Spinal cord (tissue), 10 donors: ENCODE measurements at places on chromosomes 16 and 17. TPM values are rescaled to one million over a fixed set of nuclear protein-coding genes. Genes with fewer than 3 reads are reported as not detected.

The GAS2L2 gene
- total RNA-seq: 0.69 TPM

The TPSG1 gene
- not detected for total RNA-seq

The CPPED1 gene
- 13.3 TPM for total RNA-seq

The EZH1 gene
- total RNA-seq: 42.5 TPM

The SLC38A8 gene
- total RNA-seq: 0.28 TPM

The KRTAP2-1 gene
- not detected for total RNA-seq

The SOX15 gene
- total RNA-seq: 6.8 TPM

The CD300A gene
- 8.4 TPM for total RNA-seq

The PRDM7 gene
- total RNA-seq: not detected

The KRTAP4-4 gene
- not detected for total RNA-seq

DNA sequence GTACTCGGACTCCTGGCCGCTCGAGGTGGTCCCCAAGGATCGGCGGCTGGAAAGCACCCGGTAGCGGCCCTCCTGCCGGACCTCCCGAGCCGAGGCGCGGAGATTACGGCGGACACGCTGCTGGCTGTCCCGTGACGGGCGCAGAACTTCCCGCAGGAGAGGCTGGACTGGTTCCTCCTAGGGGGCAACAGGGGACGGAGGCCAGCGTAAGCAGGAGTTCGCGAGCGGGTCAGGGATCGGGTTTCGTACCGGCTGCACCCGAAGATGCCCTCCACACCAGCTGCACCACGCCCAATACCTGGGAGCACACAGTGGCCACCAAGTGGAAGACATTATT is 341 bp downstream of the SLC7A6OS start:
- H3K27ac ChIP-seq: peak overlapping the region; percentile 86
- peaks cover 20% of the 10 kb centered on the region for H3K4me1 ChIP-seq
- peaks cover 29% of the 10 kb centered on the region for H3K36me3 ChIP-seq
- H3K27me3 ChIP-seq: no peaks in the 10 kb centered on the region
- H3K4me3 ChIP-seq: peak overlapping the region; percentile 68
- DNase-seq: no peak

- H3K36me3 ChIP-seq: peaks cover 61% of the 10 kb centered on the region
- no peak for DNase-seq
- H3K4me3 ChIP-seq: no peak overlapping the region
- no peaks in the 10 kb centered on the region for H3K27me3 ChIP-seq
- H3K27ac ChIP-seq: no peak overlapping the region
These were observed 53.2 kb downstream of the NDEL1 start for GRCh38 chr17:8488901-8489300.

GRCh38 chr17:48162306-48162934 is 54.9 kb downstream of the SNX11 start:
- H3K4me1 ChIP-seq: peaks cover 18% of the 10 kb centered on the region
- DNase-seq: no peak
- H3K4me3 ChIP-seq: no peak overlapping the region

DNA sequence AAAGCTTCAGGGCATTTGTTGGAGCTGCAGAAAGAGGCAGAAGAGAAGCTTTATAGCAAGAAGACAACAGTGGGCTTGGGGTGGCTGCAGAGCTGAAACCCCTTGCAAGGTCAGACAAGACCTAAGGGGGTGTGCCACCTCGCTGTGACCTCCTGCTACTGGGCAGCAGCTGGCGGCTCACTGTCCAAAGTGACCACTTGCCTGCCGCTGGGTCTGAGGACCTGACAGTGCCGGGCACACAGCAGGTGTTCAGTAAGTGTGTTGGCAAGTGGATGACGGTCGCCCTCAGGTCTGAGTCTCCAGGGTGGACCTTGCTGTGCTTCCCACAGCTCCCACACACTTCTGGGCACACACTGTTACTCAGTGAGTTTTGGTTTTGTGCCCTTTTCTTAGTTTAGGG is 336.5 kb downstream of the C16orf95 start:
- no peak for DNase-seq
- peaks cover 3% of the 10 kb centered on the region for H3K27me3 ChIP-seq
- peaks cover 9% of the 10 kb centered on the region for H3K4me1 ChIP-seq
- no peaks in the 10 kb centered on the region for H3K36me3 ChIP-seq
- no peak overlapping the region for H3K4me3 ChIP-seq

DNA sequence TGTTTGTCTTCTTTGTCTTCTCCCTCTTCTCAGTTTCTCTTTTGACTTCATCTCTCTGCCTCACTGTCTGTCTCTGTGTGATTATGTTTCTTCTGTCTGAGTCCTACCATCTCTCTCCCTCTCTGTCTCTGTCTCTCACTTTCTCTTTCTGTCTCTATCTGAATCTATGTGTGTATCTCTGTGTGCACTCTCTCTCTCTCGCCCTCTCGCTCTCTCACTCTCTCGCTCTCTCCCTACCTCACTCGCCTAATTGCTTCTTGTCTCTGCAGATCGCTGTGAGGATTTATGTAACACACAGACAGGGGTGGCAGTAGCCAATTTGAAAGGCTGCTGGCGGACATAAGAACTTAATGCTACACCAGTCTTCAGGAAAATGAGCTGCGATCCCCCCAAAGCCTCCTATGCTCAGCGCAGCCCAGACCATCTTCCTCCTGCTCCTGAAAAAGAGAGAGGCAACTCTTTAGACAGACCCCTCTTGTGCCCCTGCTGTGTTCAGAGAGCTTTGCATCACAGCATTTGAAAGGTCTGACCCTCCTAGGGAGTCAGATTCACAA is 140.9 kb downstream of the CCT6B start:
- H3K27me3 ChIP-seq: peaks cover 3% of the 10 kb centered on the region
- H3K4me1 ChIP-seq: peaks cover 15% of the 10 kb centered on the region
- no peak overlapping the region for H3K27ac ChIP-seq
- DNase-seq: no peak

GRCh38 chr17:56960596-56961538 is at the start of gene COIL:
COIL (minus strand) TSS chr17:56961050; CDS start chr17:56961019, 31 bp downstream.
- H3K27ac ChIP-seq: peak within 1 kb of the TSS; percentile 90
- no peaks in the 10 kb centered on the region for H3K27me3 ChIP-seq
- peak; percentile 92 for DNase-seq
- peaks cover 13% of the 10 kb centered on the region for H3K4me1 ChIP-seq

GRCh38 chr17:41621916-41622315 is 2.5 kb downstream of the KRT17 start:
- no peak overlapping the region for H3K4me3 ChIP-seq
- no peaks in the 10 kb centered on the region for H3K27me3 ChIP-seq
- DNase-seq: no peak
- no peaks in the 10 kb centered on the region for H3K36me3 ChIP-seq
- H3K4me1 ChIP-seq: peaks cover 5% of the 10 kb centered on the region

- no peak overlapping the region for H3K27ac ChIP-seq
- DNase-seq: no peak
- H3K27me3 ChIP-seq: no peaks in the 10 kb centered on the region
- no peak overlapping the region for H3K4me3 ChIP-seq
- no peaks in the 10 kb centered on the region for H3K4me1 ChIP-seq
These were observed 33.1 kb downstream of the CHCT1 start for GRCh38 chr17:60455378-60455777.

DNA sequence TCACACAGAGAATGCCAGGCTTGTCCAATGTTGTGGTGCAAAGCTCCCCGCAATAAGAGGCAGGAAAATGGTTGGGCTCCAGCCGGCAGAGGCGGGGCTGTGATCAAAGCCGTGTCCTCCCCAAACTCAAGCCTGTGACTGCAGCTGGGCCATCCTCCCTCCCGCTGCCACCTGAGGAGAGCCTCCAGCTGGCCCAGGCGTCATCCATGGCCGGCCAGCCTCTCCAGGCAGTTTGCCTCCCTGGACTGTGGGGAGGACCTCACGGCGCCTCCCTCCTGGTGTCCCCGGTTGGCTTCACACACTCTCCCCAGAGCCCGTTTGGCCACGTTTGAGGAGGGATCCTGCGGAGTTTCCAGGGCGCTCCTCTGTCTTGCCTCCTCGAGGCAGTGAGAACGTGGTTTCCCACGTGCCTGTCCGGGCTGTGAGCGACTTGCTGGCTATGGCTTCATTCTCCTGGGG is 134.1 kb downstream of the IRF8 start:
- peaks cover 4% of the 10 kb centered on the region for H3K27me3 ChIP-seq
- peak overlapping the region; percentile 20 for H3K27ac ChIP-seq
- H3K4me3 ChIP-seq: no peak overlapping the region
- H3K36me3 ChIP-seq: no peaks in the 10 kb centered on the region
- no peak for DNase-seq
- H3K4me1 ChIP-seq: peaks cover 46% of the 10 kb centered on the region

DNA sequence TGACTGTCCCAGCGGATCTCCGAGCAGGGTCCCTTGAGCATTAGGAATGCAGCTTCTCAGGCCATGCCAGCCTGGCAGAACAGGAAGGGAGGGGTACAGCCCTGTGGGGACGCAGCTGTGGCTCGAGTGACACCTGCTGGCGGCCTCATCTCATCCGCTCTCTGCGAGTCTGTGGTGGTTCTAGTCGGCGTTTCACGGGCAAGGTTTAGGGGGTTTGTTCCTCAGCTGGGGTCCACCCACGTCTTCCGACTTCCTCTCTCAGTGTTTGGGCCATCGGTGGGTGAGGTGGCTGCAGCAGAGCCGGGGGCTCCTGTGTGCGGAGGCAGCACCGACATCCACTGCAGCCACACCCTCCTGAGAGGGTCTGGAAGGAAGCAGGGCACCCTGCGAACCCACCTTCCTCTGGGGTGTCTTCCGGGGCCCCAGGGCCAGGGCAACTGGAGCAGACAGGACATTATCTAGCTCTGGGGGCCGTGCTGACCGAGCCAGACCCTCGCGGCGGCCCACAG is 33.3 kb downstream of the JPH3 start:
- H3K27me3 ChIP-seq: no peaks in the 10 kb centered on the region
- H3K27ac ChIP-seq: no peak overlapping the region
- peaks cover 23% of the 10 kb centered on the region for H3K4me1 ChIP-seq
- peak; percentile 85 for DNase-seq

GRCh38 chr16:87835882-87836331 is 33.4 kb downstream of the SLC7A5 start:
- peaks cover 16% of the 10 kb centered on the region for H3K4me1 ChIP-seq
- no peak for DNase-seq
- no peak overlapping the region for H3K27ac ChIP-seq

DNA sequence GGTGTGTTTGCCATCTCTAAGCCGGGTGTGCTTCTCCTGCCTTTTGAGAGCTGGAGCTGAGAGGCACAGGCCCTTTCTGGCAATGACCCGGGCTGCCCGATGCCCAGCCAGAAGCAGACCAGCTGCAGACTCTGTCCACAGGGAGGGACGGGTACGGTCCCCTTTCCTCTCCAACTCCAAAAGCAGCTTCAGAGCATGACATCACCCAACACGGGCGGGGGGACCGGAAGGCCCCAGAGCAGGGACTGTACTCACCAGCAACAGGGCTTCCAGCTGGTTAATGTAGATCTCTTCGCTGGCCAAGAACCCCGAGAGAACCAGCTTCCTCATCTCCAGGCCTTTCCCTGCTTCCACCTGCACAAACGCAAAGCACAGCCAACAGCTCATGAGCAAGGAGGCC is 79.4 kb downstream of the ABR start:
- H3K4me3 ChIP-seq: no peak overlapping the region
- peaks cover 24% of the 10 kb centered on the region for H3K4me1 ChIP-seq
- peaks cover 69% of the 10 kb centered on the region for H3K36me3 ChIP-seq
- H3K27me3 ChIP-seq: no peaks in the 10 kb centered on the region
- H3K27ac ChIP-seq: no peak overlapping the region
- DNase-seq: no peak

DNA sequence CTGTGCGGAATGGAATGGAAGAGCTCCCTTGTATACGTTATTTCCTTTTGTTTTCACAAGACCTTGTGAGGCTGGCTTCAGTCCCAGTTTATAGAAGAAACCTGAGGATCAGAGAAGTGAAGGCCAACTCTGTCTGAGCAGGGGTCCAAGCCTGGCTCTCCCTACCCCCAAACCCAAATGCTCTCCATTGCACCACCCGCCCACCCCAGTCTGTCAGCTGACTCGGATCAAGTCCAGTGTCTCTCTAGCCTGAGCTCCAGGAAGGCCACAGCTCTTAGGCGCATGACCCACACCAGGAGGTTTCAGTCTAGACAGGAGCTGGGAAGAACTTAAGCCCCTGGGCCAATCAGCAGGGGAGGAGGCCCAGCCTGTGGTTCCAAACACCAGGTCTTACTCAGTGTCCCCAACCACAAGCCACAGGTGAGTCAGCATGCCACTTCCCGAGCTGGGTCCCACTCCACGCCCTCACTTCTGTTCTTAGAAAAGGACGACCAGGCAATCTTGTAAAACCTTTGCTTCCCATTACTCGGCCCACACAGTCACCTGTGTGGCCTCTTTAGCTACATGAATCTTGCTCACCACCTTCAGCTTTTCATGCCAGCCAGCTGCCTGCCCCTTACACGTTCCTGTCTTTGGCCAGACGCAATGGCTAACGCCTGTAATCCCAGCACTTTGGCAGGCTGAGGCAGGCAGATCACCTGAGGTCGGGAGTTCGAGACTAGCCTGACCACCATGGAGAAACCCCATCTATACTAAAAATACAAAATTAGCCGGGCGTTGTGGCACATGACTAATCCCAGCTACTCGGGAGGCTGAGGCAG is 27.8 kb downstream of the TK2 start:
- peaks cover 30% of the 10 kb centered on the region for H3K4me1 ChIP-seq
- no peak for DNase-seq
- peak overlapping the region; percentile 61 for H3K27ac ChIP-seq

- H3K36me3 ChIP-seq: no peaks in the 10 kb centered on the region
- H3K27me3 ChIP-seq: no peaks in the 10 kb centered on the region
- H3K4me1 ChIP-seq: peaks cover 11% of the 10 kb centered on the region
- DNase-seq: no peak
These were observed 236.8 kb downstream of the IRX3 start for GRCh38 chr16:54049591-54050458.

- no peaks in the 10 kb centered on the region for H3K36me3 ChIP-seq
- no peak overlapping the region for H3K27ac ChIP-seq
- H3K4me1 ChIP-seq: no peaks in the 10 kb centered on the region
- H3K27me3 ChIP-seq: no peaks in the 10 kb centered on the region
These were observed 178.9 kb downstream of the PRKCA start for GRCh38 chr17:66481271-66481670.

GRCh38 chr17:47172696-47173565 is 16.2 kb downstream of the CDC27 start:
- no peak for DNase-seq
- no peaks in the 10 kb centered on the region for H3K27me3 ChIP-seq
- H3K4me3 ChIP-seq: no peak overlapping the region
- peaks cover 18% of the 10 kb centered on the region for H3K36me3 ChIP-seq

DNA sequence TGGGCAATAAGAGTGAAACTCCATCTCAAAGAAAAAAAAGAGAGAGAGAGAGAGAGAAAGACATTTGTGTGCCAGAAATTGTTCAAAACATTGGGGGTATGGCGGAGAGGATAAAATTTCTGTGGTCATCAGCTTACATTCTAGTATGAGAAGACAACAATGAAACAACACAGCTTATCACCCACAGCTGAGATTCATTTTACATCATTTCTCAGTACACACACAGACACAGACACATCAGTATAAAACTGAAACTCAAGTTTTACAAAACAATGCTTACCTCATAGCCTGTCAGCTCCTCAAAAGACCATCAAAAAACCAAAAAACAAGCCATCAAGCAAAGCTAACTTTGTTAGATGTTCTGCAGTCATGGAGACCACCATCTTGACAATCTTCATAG is 31.4 kb upstream of the CNEP1R1 start:
- no peaks in the 10 kb centered on the region for H3K4me1 ChIP-seq
- H3K4me3 ChIP-seq: no peak overlapping the region
- no peaks in the 10 kb centered on the region for H3K27me3 ChIP-seq
- no peak for DNase-seq
- H3K27ac ChIP-seq: no peak overlapping the region

GRCh38 chr17:59046192-59046591 is 60.5 kb downstream of the TRIM37 start:
- no peaks in the 10 kb centered on the region for H3K4me1 ChIP-seq
- H3K4me3 ChIP-seq: no peak overlapping the region
- no peaks in the 10 kb centered on the region for H3K27me3 ChIP-seq
- no peak overlapping the region for H3K27ac ChIP-seq

- peak; percentile 32 for DNase-seq
- H3K4me1 ChIP-seq: peaks cover 15% of the 10 kb centered on the region
- no peak overlapping the region for H3K4me3 ChIP-seq
These were observed 169.1 kb downstream of the XYLT1 start for GRCh38 chr16:17301593-17302135.

GRCh38 chr16:85640585-85640984 is 27.5 kb downstream of the GSE1 start:
- H3K4me3 ChIP-seq: no peak overlapping the region
- H3K27ac ChIP-seq: no peak overlapping the region
- peaks cover 83% of the 10 kb centered on the region for H3K36me3 ChIP-seq
